ENCODE measurements at places on chromosomes 6 and 20. TPM values are rescaled to one million over a fixed set of nuclear protein-coding genes. Genes with fewer than 3 reads are reported as not detected.

GRCh38 chr20:37914672-37915433 lies 11.9 kb downstream of the VSTM2L start:
- no peak for DNase-seq

DNA sequence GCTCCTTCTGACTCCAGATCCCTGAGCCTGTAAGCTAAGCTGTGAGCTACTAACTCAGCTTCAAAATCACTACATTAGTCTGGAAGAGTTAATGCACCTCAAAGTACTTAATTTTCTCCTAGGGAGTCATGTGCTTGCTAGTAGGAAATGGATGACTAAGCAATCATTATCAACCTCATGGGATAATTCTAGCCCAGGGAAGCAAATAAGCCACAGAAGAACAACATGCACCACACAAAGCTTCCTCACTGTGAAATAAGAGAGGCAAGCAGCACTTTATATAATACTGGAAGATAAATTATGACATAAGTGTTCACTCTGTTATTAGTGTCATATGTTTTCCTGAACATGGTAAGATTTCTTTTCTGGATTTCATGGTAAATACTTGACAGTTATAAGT lies 57.9 kb upstream of the RCAN2 start:
- DNase-seq, result no peak

DNA sequence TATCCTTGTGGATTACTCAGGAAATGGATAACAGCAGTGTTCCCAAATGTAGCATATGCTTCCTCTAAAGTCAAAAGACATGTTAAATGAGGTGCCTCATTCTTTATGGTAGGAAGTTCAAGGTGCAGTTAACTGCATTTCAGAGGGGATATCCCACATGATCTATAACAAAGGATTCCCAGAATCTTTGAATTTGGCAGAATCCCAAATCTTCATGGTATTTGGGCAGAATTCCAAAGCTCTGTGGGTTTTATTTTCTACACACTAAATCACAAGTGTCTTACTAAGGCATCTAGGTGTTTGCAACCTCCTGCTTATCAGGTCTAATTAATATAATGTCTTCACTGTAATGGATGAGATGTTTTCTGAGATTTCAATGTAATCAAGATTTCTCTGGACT lies 364.3 kb upstream of the MAN1A1 start:
- DNase-seq, result no peak

DNA sequence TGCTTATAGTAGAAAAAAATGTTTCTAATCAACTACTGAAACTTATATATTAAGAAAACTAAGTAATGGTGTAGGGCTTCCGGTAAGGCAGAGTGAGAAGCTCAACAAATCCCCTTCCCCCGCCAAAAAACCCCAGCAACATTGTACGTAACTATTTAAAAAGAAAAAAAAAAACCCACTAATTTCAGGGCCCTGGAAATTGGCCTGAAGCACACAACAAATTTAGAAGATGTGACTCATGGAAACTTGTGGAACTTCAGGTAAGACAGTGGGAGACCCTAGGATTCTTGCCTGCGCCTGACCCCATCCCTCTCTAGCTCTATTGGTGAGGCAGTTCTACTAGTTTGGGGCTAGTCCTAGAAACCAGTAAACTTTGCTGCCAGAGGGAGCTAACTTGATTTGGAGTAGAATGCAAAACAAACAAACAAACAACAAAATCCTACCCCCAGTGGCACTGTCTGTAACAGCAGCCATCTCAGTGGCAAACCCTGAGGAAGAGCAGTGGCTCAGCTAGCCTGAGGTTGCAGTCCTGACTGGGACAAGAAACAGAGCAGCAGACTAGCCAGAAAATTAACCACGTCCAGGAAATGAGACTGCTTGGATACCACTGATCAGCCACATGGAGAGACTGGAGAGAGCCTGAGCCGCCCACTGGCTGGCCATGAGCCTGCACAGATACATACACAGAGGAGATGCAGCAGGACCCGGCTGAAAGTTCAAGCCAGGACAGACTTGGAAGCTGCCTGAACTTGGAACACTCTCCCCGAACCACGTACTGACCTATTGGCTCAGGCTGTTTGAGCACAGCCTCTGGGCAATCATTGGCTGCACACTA lies 135.1 kb downstream of the TBXT start:
- DNase-seq, result no peak

- DNase-seq, result no peak
Observed at GRCh38 chr6:154277629-154278017, 79.0 kb downstream of the IPCEF1 start.

DNA sequence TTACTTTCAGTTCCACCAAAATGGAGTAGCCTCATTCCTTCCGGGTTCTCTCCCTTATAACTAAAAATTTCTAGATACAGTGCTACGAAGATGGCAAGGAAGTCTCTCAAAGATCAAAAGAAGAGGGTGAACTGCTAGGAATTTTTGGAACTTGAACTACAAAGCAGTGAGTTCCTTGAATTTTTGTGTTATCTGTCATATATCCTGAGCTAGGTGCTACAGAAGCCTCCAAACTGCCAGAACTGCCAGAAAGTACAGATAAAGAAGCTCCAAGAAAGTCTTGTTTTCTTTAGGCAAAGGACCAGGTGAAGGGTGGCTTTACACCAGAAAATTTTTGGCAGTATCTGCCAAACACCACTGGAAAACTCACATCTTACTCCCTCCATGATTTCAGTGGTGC lies 218.8 kb upstream of the FLRT3 start:
- DNase-seq, result no peak

DNA sequence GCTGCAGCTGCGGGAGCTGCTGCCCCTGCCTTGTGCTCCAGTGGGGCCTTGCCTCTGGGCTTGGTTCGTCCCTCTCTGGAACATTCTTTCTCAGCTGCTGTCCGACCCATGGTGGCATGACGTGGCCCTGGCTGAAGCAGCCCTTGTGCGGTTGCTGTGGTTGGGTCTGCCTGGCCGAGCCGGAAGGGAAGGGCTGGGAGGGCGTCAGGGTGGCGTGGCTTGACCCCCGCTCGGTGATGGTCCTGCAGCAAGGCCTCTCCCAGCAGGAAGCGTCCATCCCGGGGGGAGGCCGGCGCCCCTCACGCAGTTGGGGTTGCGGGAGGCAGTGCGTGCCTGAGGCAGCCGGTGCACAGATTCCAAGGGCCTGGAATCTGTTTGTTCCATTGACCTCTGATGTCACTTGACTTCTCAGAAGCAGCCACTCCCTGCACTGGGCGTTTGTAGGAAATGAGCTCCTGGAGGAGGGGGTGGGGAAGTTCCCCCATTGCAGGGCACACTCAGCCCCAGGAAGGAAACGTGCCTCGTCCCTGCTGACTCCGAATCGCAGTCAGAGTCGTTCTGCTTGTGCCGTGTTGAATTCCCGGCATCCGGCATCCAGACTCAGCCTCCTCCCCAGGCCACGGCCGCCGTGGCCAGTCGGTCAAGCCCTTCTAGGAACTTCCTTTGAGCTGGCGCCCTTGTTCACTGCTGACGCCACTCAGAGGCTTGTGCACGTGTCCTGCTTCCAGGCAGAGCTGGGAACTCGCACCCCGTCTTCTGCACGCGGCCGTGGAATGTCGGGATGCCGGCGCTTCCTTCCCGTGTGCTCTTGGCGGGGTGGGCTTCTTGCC lies 9.7 kb upstream of the TNFRSF6B start:
- no peak for DNase-seq

GRCh38 chr6:158568549-158568948 lies 8.7 kb downstream of the TMEM181 start:
- DNase-seq, result no peak

DNA sequence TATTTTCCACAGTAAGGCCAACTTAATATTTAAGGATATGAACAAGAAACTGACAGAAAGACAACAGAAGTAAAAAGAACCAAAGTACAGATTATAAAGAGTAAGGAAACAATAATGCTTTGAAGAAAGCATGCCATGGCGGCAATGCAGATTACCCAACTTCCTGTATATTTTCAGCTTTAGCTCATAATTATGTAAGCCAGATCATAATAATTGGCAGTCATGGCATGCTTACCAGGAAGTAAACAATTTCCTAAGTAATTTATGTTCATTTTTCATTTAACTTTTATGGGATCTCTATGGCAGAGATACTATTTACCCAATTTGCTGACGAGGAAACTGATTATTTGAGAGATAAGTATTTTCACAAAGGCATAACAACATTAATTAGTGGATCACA lies 988.7 kb downstream of the HACE1 start:
- no peak for DNase-seq

DNA sequence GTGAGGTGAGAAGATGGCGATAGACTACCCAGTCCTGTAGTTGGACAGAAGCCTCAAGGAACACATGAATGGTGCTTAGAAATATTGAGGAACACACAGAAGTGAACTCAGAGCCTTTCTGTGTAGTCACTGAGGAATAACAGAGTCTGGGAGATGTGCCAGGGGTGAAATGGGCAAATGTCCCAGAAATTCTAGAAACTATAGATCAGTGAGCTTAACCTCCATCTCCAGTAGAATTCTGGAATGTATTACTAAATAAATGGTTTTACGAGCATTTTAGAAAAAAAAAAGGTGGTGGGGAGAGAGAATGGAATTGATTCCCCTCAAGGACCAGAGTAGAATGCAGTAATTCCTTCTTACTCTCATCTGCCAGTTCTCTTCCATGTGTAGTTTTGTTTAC lies 380.0 kb downstream of the LMBRD1 start:
- DNase-seq, result no peak

DNA sequence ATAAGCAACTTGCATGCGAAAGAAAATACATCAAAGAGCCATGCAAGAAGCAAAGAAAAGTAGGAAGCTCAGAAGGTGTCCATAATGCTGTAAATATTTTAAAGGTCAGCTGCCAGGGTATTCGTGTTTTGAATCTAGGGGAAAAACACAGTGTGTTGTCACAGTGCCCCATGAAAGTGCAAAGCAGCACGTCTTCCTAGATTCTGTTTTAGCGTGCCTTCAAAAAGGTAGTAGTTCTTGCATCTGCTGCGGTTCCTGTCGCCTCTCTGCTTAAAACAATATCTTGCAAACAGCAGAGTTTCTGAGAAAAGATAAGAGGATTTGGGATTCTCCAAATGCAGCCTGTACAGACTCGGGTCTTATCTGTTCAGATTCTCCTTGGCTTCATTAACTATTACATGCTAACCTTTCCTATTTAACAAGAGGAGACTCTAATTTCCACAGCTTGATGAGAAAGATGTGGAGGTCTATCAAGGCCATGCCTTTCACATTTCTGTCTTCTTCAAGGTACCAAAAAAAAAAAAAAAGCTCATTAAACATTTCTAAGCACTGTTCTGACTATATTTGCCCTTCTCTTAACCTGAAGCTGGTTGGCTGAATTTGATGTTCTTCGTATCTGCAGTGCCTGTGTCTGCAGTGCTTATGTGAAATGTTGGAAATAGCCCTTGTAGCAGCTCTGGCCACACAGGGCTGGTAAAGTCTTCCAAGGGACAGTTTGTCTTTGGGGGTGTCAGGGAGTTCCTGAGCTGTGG lies 297.5 kb downstream of the ADGB start:
- no peak for DNase-seq

GRCh38 chr6:35747877-35748276 lies 11.0 kb downstream of the ARMC12 start:
- DNase-seq, result no peak

DNA sequence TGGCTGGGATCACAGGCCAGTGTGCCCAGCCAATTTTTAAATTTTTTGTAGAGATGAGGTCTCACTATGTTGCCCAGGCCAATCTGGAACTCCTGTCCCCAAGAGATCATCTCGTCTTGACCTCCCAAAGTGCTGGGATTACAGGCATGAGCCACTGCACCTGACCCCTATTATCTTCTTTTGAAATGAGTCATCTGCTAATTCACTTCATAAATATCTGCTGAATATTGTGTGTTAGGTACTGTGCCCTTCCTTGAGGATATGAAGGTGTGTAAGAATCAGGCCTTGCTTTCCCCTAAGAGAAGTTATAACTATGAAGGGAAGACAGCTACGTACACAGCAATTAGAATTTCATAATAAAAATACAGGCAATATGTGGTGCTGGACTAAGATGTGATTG lies 8.2 kb downstream of the ATRN start:
- no peak for DNase-seq

GRCh38 chr6:125314009-125314581 lies 12.3 kb upstream of the HDDC2 start:
- no peak for DNase-seq

DNA sequence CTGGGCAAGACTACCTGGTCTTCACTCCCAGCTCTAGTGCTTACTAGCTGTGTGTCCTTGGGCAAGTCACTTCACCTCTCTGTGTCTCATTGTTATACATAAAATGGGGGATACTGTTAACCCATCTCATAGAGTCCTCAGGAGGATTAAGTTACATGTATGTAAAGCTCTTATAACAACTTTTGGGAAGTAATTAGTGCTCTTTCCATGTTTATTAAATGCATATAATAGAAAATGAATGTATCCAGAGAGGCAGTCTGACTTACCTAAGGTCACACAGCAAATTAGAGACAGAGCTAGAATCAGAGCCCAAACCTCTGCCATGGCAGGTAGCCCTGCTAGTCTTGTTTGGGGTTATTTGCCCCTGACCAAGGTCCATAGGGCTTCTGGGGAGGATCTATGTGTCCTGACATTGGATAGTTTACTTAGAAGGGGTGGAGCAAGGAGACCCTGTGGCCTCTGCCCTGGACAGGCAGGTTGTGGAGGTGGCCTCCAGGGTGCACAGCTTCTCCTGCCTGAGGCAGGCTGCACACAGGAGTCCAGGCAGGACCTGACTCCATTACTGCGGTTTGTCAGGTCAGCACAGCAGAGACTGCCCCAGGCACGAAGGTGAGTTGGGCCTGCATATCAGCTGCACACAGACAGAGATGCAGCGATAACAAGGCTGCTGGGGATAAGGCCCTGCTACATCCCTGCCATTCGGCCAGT lies 8.4 kb upstream of the MAPK13 start:
- no peak for DNase-seq

- no peak for DNase-seq
Observed at GRCh38 chr20:24863356-24863755, 85.7 kb upstream of the CST7 start.

DNA sequence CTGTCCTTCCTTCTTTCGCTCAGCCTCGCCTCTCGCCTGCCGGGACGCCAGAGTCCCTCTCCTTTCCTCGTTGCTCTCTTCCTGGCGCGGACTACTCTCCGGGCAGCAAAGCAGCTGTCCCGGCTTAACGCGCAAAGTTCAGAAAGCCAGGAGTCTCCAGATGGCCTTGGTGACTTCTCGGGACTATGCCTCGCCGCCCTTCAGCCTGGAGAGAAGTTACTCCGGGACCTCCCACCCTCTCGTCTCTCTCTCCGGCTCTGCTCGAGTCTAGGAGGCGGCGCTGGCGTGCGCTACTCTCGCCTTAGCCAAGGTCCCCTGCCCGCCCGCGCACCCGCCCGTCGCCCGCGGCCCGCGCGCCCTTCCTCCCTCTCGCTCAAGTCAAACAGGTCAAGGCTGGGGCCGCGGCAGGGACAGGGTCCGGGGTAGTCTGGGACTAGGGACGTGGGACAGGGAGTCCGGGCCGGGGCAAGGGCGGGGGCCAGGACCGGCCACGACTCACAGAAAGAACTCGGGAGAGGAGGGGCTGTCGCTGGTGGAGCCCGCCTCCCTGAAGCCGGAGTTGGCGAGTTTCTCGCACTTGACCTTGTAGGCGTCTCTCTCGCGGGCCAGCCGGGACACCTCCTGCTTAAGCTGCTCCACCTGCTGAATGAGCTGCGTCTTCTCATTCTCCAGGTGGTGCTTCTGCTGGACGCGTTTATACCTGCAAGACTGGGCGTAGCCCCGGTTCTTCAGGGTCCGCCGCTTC lies 1.5 kb downstream of the MAFB start:
- no peak for DNase-seq

RIMS4 gene
- polyA plus RNA-seq, result 0.14 TPM

HEY2 gene
- 3.0 TPM for polyA plus RNA-seq

GMPR gene
- 5.4 TPM for polyA plus RNA-seq

KCNK5 gene
- polyA plus RNA-seq, result 3.1 TPM

CALHM5 gene
- 1.7 TPM for polyA plus RNA-seq

TTLL9 gene
- 0.20 TPM for polyA plus RNA-seq
